SW480 (cell line): ENCODE measurements at places on chromosomes 5 and 9.

GRCh38 chr9:20284601-20285289 lies 337.6 kb downstream of the MLLT3 start:
- no peak for DNase-seq

DNA sequence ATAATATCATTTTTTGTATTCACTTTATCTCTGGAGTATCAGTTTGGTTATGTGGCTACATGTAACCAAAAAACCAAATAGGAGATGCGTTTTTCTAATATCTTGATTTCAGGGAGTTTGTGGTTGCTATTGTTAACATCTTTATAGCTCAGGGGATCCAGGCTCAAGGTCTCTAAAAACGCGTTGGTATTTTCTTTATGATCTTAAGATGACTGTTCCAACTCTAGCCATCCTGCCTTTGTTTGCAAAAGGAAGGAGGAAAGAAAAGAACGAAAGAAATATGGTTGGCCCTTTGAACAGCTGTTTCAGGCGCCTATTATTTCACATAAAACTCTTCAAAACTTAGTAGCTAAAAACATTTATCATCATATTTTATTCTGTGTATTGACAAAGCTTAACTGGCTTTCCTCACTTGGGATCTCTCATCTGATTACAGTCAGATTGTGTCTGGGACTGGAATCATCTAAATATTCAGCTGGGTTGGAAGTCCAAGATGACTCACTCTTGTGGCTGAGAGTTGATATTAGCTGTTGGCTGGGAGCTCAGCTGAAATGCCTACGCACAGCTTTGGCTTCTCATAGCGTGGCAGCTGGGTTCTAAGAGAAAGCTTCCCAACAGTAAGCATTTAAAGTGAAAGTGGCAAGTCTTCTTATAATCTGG lies 60.1 kb downstream of the FAM174A start:
- peak; percentile 83 for DNase-seq

DNA sequence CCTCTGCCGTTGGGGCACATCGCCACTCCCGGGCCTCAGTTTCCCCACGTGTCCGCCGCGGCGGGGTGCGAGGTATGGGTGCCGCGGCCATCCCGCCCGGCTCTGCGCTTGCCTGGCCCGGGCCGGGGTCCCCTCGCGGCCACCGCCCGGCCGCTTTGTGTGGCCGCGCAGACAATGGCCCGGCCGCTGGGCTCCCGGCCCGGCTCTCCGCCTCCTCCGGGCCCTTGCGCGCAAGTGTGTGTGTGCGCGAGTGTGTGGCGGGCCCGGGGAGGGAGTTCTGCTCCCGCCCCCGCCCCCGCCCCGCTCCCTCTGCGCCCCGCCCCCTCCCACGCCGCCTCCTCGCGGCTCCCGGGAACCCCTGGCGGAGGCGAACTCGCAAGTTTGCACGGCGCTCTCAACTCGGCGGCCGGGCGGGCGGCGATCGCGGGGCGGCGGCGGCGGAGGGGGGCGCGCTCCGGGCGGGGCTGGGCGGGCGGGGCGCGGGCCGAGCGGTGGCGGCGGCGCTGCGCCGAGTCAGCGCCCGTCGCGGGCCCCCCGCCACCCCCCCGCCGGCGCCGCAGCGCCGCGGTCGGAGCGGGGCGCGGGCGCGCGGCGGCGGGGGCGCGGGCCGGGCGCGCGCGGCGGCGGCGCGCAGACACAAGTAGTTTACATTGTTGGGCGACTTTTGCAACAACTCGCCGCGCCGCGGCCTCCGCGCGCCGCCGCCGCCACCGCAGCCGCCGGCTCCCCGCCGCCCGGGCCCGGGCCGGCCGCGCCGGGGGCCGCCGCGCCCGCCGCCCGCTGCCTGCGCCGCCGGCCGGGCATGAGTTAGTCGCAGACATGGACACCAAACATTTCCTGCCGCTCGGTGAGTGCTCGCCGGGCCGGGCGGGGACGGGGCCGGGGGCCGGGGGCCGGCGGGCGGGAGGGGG lies at the start of gene RXRA:
RXRA (plus strand) TSS at position 643 of the 911 bp plus-strand sequence; CDS start at position 820, 177 bp downstream.
- DNase-seq: peak; percentile 80

DNA sequence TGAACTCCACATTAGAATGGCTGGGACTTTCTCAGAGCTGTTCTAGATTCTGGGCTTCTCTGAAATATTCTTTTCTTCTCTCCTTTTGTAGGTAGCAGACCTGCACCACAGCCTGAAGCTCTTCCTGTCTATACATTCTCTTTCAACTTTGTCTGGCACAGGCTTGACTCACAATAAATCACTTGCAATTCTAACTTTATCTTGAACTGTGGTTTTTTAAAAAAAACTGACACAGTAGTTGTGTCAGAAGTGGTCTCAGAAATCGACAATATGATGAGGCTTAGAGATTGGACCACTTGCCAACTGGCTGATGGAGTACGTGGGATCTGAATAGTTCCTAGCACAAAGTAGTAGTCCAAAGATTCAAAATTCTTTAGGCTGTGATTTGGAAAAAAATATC lies 24.1 kb upstream of the CDH9 start:
- no peak for DNase-seq

DNA sequence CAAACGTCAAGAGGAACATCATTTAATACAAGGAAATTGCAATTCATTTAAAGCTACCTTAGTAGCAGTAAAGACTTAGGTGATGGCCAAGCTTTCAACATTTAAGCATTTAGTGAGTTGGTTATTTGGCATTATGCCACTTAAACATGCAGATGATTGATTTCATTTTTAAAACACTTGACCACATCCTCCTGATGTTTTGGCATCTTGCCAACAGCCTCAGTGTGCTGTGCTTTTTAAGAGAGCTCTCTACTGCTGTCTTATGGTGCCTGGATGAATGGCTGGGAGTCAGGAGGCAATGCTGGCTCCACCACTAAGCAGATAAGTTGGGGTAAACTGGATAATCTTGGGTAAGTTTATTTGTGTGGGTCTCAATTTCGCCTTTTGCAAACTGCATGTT lies 364.5 kb downstream of the MAN2A1 start:
- peak; percentile 81 for DNase-seq

GRCh38 chr9:72996114-72996513 lies 43.3 kb upstream of the ALDH1A1 start:
- no peak for DNase-seq

GRCh38 chr5:151770383-151771258 lies 1.1 kb upstream of the G3BP1 start:
- peak; percentile 50 for DNase-seq

- DNase-seq: no peak
Measured at GRCh38 chr9:123157221-123157620, 111.2 kb downstream of the STRBP start.

DNA sequence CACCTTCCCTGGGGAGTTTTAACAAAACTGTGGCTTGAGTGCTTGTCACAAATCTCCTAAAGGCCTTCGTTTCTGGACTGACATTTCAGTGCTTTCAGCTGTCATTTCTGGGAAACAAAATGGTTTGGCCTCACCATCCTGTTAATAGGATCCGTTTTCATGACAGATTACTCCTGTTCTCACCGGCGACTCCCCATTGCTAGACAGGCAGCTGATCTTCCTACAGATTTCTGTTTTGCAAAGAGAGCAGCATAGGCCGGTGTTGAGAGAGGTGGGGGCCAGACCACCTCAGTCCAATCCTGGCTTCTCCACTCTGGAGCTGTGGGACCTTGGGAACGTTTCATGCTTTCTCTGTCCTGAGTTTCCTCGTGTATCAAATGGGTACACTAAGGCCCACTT lies 75.5 kb upstream of the OTULINL start:
- DNase-seq: no peak
